ENCODE measurements at places on chromosomes 2 and 18. TPM values are rescaled to one million over a fixed set of nuclear protein-coding genes. Genes with fewer than 3 reads are reported as not detected.

MAB21L4 gene
- 0.43 TPM for total RNA-seq

- peak; percentile 40 for DNase-seq
Observed at GRCh38 chr18:48975817-48976649, 25.3 kb upstream of the SMAD7 start.

- no peak for DNase-seq
Observed at GRCh38 chr2:240522406-240522805, 35.4 kb downstream of the ANKMY1 start.

GRCh38 chr2:159867567-159868361 is 69.8 kb upstream of the CD302 start:
- no peak for DNase-seq

DNA sequence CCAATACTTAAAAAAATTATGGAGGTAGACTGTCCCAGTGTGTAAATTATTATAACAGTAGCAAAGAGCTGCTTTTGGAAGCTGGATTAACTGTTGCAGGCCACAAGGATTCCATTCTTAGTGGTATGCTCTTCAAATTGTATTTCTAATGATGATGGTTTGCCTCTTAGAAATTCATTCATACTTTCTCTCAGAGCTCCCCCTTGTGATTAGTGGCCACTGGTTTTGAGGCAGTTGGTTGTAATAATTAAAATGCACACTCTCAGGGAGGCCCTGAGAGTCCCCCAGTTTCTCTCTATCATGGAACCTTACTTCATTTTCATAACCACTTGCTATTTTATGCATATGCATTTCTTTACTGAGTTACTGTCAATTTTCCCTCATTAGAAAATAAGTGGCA is 122.5 kb downstream of the PLA2R1 start:
- DNase-seq, result peak; percentile 6

ICOS gene
- not detected for total RNA-seq

DNA sequence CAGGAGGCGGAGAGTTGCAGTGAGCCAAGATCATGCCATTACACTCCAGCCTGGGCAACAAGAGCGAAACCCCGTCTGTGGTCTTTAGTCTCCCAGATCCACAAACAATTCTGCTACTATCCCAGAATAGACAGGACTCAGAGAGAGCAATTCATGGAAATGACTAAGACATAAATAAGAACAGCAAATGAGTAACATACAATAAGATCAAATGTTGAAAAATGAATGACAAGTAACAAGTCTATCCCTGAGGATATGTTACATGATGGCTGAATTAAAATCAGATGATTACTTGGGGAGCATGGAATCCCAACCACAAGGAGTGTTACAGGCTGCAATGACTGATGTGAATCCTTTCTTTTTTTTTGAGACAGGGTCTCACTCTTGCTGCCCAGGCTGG is 10.3 kb downstream of the ARL5A start:
- no peak for DNase-seq

GRCh38 chr2:216217904-216218260 is 108.7 kb downstream of the XRCC5 start:
- DNase-seq, result no peak

DNA sequence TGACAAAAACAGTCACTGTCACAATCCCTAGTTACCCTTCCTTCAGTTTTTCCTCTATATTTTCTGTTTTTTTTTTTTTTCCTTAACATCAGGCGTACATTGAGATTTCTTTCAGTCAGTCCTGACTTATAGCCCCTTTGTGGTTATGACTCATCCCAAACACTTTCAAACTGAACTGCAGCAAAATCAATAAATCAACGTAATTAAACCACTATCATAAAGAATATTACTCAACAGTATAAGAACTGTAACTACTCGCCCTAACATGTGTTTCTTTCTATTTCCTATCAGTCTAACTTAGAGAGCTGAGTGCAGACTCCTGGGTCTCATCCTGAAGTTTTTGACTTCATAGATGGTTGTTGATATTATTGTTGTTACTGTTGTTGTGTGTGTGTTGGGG is 523.5 kb downstream of the LRRTM4 start:
- DNase-seq, result peak; percentile 12

- DNase-seq, result peak; percentile 70
Observed at GRCh38 chr2:241545106-241545505, 13.4 kb upstream of the BOK start.

OBSL1 gene
- 88.1 TPM for total RNA-seq

DNA sequence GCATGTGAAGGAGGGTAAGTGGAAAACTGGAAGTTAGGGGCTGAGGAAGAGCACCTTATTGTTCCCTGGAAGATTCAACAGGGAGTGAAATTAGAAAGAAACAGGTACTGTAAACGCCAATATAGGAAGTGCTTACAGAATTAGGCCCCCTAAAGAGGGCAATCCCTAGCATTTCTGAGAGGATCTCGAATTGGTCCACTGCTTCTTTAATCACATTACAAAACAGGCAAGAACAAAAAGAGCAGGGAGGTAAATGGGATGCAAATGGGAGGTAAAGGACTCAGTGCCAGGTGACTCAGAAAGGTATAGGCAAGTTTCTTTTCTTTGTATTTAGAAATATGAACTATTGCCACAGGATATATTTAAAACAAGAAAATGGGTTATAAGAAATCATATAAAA is 116.4 kb upstream of the FANCL start:
- no peak for DNase-seq

B3GNT7 gene
- total RNA-seq, result 1.7 TPM

CTLA4 gene
- not detected for total RNA-seq

GRCh38 chr2:102508863-102509262 is 35.8 kb downstream of the SLC9A4 start:
- no peak for DNase-seq

DNA sequence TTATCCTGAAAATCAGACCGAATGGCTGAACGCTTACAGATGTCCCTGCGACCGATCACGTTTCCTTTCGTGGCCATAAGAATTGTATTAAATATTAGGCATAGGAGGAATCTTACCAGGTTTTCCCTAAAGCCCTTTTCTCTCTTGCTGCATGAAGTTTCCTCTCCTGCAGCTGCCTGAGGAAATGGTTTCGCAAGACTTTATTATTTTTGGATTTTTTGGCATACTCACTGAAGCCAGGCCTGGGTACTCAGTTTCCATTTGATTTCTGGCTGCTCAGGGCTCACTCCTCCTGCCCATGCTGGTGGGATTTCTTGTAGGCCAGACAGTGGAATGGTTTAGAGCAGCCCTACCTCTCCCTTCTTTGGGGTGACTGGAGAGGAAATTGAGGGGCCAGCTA is 114.0 kb downstream of the KLHL29 start:
- no peak for DNase-seq

EFHD1 gene
- 18.8 TPM for total RNA-seq

AKAIN1 gene
- total RNA-seq, result not detected

DNA sequence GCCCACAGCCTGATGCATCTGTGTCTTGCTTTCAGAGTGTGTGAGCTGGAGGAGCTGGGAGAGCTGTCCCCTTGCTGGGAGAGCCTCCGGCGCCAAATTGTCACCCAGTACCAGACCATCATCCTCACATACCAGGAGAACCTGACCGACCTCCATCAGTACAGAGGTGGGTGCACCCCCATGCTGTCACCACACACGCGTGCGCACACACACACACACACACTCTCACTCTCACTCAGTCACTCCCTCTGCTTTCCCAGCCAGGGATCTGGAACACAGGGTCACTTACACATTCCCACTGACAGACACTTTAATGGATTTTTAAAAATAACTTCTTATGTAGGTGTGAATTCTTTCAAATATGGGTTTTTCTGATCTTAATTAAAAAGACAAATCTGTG is 64.5 kb downstream of the COA5 start:
- DNase-seq, result no peak

DNA sequence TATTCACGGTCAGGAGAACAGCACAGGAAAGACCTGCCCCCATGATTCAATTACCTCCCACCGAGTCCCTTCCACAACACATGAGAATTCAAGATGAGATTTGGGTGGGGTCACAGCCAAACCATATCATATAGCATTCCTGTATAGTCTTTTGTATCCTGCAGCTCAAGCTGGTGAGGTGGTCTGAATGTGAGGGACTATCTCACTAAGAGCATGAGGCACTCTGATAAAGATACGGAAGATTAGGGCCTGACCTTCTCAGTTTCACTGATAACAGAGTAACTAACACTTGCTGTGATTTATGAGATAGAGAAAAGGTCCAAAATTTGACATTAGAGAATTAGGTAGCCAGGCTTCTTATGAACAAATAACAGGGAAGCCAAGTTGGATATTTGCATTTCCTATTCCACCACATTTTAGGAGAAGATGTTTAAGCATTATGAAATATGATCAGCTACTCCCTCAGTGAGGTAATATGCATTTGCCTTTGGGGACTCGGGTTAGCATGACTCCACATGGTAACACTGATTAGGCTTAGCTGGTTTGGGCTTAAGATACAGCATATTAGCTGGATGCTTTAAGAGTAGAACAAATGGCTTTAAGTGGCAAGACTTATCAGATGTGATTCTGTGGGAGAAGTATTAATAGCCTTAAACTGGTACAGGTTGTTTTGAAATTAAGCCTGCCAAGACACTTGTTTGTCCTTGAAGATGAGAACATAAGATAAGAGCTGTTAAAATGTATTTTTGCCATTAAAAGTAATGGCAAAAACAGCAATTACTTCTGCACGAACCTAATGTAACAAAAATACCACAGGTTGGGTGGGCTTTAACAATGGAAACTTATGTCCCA is 106.9 kb upstream of the MSTN start:
- DNase-seq, result no peak

DNA sequence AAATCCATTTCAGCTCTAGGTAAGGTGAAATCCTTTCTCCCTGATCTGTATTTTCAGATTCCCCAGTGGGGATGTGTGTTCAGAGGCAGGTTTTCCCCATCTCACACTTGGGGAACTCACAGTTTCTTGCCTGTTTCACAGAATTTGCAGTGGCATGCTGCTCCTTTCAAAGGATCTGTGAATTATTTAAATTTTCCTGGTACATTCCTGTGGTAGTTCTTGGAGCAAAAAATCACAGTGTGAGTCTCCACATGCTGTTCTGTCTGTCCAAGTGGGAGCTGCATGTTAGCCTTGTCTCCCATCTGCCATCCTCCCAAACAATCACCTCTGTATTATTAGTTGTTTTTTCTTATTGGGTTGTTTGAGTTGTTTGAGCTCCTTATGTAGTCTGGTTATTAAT is 372.9 kb downstream of the ARL6IP6 start:
- DNase-seq, result no peak

GRCh38 chr2:132825601-132826000 is 155.6 kb upstream of the LYPD1 start:
- DNase-seq, result no peak

C18orf32 gene
- 40.3 TPM for total RNA-seq

MPP4 gene
- total RNA-seq, result 2.9 TPM

DNA sequence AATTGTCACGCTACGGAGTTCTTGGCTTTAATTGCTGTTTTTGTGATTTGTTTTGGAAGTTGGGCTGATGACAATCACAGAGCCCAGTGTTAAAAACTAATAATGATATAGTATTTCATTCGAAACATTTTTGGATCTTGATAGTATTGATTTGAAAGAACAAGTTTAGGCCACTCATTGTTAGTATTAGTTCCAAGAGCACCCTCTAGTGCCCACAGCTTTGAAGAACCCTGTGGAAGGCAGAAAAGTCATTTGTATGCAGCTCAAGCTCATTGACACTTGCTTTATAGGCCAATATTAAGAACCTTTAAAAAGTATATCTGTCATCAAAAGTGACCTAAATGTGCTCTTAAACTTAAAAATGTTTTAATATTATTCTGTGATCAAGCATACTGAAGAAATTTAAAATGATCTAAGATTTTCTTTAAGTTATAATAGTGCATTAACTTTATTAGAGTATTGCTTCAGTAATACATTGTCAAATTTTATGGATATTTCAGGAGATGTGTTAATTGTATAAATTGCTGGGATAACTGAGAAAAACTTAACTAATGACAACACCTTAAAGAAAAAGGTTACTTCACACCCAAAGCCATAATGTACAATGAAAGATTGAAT is 191.0 kb downstream of the GRB14 start:
- peak; percentile 24 for DNase-seq

GRCh38 chr2:223944166-223944702 is 901 bp downstream of the WDFY1 start:
- no peak for DNase-seq

PLGLB1 gene
- total RNA-seq, result 0.59 TPM

Data from astrocyte (in vitro differentiated cells and primary cell).